ENCODE measurements at places on chromosomes 11 and 22.

DNA sequence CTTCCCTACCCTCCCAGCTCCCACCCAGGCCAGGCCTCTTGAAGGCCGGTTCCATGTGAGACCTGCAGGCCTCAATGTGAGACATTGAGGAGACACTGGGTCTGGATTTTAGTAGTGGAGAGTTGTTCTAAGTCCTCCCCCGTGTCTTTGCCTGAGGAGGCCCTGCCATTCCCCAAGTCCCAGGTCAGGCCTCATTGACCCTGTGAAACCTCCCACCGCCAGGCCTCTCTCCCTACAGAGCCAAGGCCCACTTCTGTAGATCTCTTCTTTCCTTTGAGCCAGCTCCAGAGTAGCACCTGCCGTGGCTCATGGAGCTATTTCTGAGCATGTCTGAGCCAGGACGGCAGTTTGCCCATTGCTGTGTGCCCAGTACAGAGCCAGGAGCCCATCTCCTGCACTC lies 1419.6 kb downstream of the TBC1D22A start:
- no peak for DNase-seq

DNA sequence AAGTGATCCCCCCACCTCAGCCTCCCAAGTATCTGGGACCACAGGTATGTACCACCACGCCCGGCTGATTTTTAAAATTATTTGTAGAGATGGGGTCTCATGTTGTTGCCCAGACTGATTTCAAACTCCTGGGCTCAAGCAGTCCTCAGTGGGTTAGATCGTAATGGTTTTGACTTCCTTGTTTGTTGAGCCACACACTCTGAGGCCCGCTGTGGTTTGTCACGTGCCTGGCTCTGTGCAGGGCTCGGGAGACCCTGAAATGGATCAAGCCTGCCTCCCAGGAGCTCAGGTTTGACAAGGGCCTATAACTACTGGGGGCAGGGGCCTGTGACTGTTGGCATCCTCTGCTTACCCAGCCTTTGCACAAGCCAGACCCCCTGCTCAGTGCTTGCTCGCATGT lies 68.1 kb downstream of the MPPED1 start:
- DNase-seq, result no peak

DNA sequence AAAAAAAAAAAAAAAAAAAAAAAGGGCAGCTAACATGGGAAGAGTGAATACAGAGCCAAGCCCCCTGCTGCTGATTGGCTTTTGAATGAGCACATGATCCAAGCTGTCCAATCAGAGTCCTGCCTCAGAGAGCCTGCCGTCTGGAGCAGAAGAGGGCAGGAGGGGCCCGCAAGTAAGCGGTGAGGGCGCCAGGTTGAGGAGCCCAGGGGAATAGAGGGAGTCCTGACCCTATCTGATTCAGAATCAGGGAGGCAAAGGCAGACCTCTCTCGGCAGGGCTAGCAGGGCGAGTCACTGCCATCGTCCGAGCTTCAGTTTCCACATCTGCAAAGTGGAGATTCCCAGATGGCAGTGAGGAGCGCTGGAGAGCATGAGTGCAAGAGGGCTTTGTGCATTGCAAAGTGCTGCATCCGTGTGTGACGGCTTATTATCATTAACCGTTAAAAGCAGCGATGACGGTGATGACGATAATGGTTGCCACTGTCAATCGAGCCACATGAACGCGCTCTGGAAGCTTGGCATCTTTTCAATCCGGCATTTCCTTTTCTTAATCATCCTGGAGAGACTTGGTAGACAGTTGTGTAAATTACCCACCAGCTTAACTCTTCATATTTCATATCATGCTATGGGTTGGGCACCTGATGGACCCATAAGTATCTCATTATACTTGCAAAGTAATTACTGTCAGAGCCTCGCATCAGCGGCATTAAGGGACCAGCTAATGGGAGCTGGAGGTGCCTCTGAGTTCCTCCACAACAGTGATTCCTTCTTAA lies 68.6 kb upstream of the ATXN10 start:
- DNase-seq, result no peak

GRCh38 chr22:46098525-46099475 lies 51.5 kb upstream of the PPARA start:
- DNase-seq, result no peak

- DNase-seq, result no peak
Measured at GRCh38 chr11:60984636-60985035, 13.2 kb downstream of the CD6 start.

DNA sequence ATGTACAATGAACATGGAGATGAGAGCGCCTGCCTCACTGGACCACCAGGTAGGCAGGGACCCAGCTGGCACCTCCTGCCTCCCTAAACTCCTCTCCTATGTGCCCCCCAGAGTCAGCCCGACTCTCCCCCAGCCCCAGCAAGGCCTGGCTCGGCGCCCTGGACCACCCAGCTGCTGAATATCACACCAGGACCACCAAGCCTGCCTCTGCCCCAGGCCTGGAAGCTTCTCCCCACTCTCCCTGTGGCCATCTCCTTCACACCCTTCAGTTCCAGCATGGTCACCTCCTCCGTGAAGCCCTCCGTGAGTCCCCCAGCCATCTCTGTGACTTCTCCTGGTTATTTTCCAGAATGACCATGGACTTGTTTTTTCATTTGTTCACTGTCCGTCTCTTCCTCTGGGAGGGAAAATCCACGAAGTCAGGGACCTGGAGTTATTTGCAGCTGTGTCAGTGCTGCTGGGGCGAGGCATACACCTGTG lies 6.4 kb upstream of the LSP1 start:
- no peak for DNase-seq

- no peak for DNase-seq
Measured at GRCh38 chr11:59783632-59784090, 26.9 kb downstream of the MRPL16 start.

GRCh38 chr11:9562716-9563115 lies 10.8 kb upstream of the WEE1 start:
- DNase-seq, result no peak

GRCh38 chr11:65911682-65912568 lies 6.9 kb downstream of the C11orf68 start:
- DNase-seq, result no peak

DNA sequence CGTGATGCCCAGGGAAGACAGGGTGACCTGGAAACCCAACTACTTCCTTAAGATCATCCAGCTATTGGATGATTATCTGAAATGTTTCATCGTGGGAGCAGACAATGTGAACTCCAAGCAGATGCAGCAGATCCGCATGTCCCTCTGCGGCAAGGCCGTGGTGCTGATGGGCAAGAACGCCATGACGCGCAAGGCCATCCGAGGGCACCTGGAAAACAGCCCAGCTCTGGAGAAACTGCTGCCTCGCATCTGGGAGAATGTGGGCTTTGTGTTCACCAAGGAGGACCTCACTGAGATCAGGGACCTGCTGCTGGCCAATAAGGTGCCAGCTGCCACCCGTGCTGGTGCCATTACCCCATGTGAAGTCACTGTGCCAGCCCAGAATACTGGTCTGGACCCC lies 43.5 kb upstream of the DAGLA start:
- no peak for DNase-seq

DNA sequence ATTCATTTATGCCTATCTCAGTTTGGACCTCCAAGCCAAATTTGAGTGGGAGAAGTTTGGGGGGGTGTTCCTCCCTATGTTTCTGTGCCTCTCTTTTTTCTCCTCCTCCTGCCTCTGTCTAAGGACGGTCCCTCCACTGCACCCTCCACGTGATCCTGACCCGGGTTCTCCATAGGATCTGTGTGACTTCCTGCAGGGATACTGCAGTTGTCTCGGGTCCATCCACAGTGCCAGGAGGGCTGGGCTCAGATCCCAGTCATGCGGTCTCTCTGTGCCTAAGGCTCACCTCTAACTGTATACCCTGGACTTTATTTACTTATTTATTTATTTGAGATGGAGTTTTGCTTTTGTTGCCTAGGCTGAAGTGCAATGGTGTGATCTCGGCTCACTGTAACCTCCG lies 1354.5 kb downstream of the BRD1 start:
- no peak for DNase-seq

GRCh38 chr11:84833488-84834088 lies 793.6 kb downstream of the DLG2 start:
- DNase-seq, result no peak

DNA sequence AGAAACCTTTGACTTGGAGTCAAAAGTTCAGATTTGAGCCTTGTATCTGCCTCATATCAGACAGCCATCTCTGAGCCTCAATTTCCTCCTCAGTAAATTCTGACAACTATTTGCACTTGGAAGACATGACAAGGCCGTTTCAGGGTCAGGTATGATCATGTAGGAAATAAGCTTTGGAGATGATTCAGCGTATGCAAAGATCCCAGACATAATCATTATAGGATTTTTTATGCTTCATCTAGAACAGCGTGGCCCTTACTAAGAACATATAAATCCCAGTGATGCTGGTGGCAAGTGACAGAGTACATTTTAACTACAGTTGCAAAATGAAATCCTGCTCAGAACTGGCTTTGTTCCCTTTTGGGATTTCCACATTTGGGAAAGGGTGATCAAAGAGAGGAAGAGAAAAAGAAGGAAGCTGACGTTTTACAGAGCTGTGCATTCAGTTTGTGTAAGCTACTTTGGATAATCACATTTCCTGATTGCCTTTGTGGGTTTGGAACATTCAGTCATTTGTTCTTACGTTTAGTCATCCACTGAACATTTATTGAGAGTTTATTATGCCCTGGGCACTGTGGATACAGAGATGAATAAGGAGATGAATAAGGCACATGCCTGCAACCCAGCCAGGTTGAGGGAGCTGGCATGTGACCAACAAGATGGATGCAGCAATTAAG lies 81.9 kb upstream of the HEPHL1 start:
- DNase-seq, result no peak

- no peak for DNase-seq
Measured at GRCh38 chr11:111718859-111719258, 47.3 kb downstream of the PPP2R1B start.

DNA sequence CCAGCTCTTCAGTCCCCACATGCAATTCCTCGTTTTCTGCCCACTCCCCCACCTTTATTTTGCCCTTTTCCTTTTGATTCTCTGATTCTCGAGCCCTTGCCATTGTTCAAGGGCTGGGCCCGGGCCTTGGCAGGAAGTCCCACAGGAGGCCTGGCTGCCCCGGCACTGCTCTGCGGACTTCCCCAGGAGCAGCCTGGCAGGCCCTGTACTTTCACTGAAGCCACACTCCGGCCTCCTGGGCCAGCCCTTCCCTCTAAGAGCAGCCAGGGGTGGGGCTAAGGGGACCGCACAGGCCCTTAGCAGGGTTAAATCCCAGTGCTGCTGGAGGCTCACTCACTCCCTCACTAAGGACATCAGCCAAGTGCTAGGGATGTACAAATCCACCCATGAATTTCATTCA lies 4.1 kb downstream of the LRRC32 start:
- DNase-seq, result no peak

- DNase-seq, result peak; percentile 61
Measured at GRCh38 chr22:44735518-44736428, 16.6 kb upstream of the ARHGAP8 start.

DNA sequence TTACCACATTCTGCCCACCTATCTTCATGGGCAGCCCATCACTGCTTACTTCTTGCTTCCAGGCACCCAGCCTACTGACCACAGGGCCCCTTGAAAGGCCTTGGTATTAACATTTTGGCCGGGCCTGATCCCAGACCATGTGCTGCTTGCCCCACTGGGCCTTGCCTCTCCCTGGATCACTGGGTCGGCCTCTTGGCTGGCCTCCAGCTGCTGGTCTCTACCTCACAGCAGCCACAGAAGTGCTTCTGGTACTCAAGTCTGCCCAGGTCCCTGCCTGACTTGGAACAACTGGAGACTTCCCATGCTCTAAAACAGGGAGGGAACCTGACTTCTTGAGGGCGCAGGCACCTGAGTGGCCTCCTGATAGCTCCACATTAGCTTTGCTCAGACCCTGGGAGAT lies 63.6 kb downstream of the THAP12 start:
- no peak for DNase-seq

Measured in bone marrow (tissue), 2 donors.